ENCODE measurements at places on chromosomes 2 and 18.

DNA sequence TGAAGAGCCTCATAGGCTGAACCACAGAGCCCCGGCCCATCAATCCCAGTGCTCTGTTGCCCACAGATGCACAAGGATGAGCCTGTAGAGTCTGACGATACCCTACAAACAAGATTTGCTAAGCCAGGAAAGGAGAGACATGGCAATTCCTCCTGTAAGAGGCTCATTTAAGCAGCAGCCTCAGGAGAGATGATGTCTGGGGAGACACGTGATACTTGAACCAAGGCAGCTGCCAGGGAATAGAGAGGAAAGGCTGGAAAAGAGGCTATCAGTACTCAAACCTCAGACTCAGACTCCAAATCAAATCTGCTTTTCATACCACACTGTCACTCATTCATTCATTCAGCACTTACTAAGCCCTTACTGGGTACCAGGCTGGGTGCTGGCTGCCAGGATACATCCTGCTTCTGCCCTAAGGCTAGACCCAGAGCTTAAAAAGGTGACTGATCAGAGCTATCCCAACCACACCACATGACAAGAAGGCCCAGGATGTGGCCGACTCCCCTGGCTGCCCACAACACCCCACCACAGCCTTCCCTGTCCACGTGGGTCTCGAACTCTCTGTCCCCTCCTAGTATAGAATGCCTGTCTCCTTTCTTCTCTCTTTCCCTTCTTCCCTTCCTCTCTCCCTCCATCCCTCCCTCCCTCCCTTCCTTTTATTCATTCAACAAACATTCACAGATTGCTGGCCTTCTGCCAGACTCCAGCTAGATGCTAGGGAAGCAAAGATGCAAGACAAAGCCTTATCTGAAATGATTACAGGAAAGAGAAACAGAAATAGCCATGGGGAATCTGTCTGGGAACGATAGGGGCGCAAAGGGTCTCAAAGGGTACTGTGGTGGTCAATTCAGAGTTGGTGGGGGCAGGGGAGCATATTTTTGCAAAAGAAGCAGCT lies 23.4 kb upstream of the KCNK3 start:
- no peak for DNase-seq

- no peak for DNase-seq
Measured at GRCh38 chr18:28794459-28795245, 617.7 kb upstream of the CDH2 start.

- no peak for DNase-seq
Measured at GRCh38 chr2:216985658-216986141, 125.8 kb upstream of the TNP1 start.

GRCh38 chr2:159728629-159729028 lies 16.3 kb downstream of the MARCHF7 start:
- no peak for DNase-seq

GRCh38 chr2:230866756-230867523 lies 2.2 kb downstream of the ITM2C start:
- no peak for DNase-seq

- DNase-seq: no peak
Measured at GRCh38 chr2:104563398-104563996, 290.4 kb upstream of the POU3F3 start.

DNA sequence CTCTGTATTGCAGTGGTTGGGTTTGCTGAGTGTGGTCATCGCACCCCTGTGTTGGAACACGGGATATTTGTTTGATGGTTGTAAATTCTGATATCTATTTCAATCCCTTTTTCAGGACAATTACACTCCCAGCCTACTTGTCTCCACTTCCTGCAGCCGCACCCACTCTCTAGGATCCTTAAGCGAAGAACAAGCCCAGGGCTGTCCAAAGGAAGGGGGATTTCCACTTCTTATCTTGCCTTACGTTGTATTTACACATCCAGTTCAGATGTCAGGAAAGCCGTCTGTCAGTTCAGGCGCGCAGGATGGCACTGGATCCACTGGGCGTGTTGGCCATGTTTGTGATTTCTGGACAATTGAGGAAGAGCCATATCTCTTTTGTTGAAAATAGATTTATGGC lies 834.5 kb upstream of the SALL3 start:
- no peak for DNase-seq
